Hypothalamus (tissue), 51 donors: ENCODE measurements at places on chromosomes 16 and 17.

DNA sequence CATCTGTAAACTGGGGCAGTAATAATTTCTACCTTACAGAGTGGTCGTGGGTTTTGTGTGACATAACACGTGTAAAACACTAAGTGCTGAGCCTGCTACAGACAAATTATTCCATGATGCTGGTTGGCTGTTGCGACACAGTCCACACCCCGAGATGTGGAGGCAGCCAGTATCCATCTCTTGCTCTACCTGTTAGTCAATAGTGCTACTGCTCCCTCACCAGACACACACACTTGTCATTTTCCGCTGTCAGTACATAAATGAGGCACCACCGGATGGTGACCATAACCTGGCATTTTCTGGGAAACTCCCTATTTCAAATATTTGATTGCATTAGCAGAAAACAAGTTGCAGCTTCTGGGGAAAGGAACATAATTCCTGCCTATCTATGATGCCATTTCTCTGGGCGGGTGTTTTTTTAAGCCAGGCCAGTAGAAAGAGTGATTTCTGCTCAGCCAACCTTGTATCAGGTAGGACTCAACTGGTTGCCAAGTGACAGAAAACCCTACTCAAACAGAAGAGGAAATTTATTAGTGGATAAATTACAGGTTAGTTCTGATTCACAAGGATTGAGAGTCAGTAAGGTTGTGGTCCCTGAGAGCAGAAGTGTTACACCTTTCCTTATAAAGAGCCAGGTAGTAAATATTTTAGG lies 24.1 kb downstream of the DNAJA2 start:
- no peak for DNase-seq

- DNase-seq = no peak
Observed at GRCh38 chr16:74249254-74249653, 47.4 kb upstream of the PSMD7 start.

DNA sequence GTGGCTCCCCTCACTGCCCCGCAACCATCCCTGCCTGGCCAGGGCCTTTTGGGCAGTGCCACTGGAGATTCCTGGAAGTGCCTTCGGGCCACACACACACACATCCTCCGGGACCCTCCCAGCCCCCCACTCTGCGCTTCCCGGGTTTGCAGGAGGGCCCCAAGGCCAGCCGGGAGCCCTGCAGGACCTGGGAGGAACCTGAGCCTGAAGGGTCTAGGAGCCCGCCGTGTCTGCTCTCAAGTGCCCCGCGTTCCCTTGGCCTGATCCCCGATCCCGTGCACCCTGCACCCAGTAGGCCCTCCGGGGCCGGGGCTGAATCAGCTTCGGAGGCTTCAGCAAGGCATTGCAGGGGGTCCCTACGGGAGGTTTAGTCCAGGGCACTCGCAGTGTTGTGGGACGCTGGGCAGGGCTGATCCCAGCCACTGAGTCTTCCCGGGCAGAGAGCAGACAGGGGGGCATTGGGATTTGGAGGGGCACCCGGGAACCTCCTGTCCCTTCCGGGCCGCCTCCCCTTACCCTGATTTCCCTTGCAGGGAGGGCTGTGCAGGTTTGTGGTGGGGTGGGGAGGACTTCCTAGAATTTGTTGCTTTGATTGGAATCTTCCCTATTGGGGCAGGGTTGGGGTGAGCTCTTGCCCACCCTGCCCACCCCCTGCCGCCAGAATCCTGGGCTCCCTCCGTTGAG lies 36.9 kb downstream of the TMEM235 start:
- DNase-seq = no peak

DNA sequence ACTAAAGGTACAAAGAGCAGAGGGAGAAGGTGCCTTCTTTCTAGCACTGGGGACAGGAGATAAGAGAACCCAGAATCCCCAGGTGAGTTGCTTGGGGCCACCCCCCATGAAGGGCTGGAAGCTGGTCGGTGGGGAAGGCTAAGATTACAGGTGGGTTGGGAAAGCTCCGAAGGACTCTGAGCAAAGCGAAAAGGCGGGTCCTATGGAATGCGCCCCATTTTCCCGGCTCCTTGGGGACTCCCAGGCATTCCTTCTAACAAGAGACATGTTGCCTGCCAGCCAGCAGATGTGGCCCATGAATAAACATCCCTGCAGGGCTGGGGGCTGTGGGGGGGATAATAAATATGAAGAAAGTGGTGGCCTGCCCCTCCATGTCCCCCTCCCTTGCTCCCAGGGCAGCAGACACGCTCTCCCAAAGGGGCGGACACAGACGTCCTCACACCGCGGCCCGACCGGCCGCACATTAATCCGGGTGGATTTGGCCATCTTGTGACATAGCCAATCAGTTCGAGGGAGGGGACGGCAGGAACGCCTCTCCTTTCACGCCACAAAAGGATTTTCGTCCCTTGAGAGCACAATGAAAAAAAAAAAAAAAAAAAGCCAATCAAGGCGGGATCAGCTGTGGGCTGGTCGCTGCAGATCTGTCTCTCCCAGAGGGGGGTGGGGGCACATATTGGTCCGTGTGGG lies 98.5 kb downstream of the SOX9 start:
- DNase-seq = no peak

DNA sequence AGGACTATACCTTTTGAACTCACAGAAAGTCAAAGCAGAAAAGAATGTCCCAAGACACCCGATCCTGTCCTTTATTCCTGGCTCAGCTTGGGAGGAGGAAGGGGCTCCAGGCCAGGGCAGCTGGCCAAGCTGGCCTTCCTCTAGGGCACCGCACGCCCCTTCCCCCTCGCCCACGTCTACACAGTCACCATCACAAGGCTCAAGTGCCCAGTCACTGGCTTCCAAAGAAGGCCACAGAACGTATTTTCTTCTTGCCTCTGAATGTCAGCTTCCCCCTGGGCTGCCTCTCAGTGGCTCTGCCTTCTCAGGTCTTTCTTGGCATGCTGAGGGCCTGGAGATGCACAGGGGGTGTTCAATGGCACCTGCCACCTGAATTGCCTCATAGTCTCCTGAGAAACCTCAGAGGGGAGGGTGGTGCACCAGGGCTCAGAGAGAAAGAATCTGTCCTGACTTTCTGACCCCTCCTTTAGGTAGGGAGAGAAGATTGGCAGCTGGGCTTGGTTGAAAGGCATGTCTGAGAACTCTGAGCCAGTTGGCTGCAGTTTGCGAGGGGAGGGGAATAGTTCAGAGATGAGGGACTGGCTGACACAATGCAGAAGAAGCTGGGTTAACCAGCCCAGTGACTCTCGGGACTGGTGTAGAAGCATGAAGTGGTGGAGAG lies 2.1 kb downstream of the DHRS11 start:
- no peak for DNase-seq
